ENCODE measurements at places on chromosomes 2 and 18.
A peak's percentile ranks its signal among the peaks of the same experiment; 100 is the strongest.

DNA sequence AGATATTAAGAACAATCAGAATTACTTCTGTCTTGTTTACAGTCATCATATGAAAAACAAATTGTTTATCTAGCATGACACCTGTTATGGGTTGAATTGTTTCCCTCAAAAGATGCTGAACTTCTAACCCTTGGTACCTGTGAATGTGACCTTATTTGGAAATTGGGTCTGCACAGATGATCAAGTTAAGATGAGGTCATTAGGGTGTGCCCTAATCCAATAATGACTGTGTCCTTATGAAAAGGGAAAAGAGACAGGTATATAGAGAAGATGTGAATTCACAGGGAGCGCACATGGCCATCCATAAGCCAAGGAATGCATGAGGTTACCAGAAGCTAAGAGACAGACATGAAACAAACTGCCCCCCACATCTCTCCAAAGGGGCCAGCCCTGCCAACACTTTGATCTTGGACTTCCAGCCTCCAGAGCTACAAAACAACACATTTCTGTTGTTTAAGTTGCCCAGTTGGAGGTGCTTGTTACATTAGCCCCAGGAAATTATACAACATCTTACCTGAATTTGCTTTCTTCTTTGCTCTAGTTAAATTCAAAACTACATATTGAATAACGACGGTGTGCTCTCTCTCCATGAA, 2.3 kb upstream of the HPCAL1 start:
- no peak for DNase-seq

DNA sequence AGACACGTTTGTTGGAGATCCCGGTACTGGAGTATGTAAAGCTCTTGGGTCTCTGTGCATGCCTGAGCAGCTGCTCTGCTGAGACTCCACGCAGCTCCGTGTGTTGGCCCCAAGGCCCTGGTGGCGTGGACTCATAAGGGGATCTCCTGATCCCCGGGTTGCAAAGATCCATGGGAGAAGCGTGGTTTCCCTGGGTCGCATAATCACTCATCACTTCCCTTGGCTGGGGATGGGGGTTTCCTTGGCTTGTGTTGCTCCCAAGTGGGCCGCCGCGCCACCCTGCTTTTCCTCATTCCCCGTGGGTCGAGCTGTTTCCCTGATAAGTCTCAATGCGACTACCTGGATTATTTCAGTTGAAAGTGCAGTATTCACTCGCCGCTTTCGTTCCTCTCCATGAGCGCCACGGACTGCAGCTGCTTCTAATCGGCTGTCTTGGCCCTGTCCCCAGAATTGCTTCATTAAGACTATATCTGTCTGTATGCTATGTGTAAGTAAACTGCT, 76.0 kb downstream of the EPC2 start:
- no peak for DNase-seq

DNA sequence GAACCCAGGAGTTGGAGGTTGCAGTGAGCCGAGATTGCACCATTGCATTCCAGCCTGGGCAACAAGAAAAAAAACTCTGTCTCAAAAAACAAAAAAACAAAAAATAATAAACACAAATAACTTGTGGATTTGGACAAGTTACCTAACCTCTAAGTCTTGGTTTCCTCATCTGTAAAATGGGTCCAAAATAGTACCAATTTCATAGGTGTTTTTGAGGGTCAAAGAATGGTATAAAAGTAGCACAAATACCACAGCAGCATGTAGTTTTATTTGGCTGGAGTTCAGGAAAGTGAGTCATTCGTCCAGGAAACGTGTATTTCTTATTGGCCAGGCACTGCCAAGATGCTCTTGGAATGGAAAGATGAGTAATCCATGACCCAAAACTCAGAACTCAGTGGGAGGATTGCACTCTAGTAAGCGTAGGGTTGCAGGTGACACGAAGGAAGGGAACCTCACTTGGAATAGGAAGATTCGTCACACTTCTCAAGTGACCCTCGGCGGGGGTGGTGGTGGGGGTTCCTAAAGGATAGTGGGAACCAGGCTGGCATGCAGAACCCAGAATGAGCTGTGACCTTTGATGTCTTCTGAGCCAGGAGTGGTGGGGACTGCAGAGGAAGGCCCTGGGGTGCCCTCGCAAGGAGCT, 24.4 kb downstream of the GRHL1 start:
- DNase-seq = peak; percentile 97

DNA sequence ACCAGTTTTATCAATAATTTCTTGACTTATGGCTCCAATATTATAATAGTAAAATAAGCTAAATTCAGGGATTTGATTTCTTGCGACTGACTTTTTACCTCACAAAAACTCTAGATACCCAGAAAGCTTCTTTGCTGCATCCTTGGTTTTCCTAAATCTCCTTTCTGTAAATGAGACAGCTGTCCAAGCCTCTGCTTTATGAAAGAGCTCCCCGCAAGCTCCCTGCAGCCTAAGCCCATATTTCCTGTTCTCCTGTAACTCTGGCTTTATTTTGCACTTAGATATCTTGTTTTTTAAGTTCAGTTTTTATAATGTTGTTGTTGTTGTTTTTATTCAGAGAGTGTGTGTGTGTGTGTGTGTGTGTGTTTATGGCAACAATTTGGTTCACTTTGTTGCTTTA, 361.7 kb upstream of the PKDCC start:
- DNase-seq = no peak

DNA sequence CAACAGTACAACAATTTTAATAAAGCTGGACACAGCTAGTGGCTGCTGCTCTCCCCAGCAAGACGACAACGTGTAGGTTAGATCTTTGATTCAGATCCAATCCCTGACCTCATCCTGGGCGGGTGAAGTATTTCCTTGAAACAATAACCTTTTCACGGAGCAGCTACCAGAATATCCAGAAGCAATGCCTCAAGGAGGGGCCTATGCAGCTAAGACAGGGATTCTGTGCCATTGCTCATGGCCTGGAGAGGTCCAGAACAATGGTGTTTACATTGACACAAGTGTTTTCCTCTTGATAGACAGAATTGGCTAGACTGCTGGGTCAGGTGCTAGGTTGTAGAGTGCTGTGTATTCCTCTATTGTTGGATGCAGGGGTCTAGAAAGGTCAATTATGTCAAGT, 520.1 kb downstream of the BCL11A start:
- DNase-seq = no peak

DNA sequence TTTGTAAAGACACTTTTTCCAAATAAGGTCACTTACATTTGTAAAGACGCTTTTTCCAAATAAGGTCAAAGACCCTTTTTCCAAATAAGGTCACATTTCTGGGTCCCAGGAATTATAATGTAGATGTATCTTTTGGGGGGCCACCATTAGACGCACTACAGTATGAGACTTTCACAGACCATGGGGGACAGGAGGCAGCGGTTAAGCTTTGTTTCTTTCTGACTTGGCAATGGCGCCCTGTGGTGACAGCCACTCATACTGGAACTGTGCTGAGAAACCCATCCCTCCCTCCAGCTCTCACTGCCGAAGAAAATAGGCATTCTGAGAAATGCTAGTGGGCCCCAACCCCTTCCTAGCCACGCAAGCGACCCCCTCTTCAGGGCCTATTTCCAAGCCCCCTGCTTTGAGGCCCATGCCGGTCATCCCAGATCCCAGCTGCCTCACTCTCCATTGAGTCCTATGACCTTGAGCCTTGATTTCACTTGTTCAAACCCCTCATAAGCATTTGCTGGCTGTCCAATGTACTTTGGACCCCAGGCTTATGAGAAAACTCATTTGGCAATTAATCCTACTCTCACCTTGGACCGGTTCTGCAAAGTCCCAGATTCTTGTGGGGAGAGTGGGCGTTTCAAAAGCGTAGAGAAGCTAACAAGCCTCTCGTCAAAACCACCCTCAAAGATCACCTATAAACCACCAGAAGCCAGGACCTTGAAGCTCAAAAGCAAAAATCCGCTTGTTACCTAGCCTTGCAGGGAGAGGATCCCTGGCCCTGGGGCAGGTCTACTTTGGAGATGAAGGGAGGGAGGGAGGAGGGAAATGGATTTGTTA, 11.3 kb upstream of the SPATA3 start:
- DNase-seq = no peak

GRCh38 chr2:25316101-25316500, 25.6 kb downstream of the DNMT3A start:
- DNase-seq = no peak

- peak; percentile 34 for DNase-seq
Observed at GRCh38 chr18:74623047-74623816, 25.6 kb downstream of the ZNF407 start.

DNA sequence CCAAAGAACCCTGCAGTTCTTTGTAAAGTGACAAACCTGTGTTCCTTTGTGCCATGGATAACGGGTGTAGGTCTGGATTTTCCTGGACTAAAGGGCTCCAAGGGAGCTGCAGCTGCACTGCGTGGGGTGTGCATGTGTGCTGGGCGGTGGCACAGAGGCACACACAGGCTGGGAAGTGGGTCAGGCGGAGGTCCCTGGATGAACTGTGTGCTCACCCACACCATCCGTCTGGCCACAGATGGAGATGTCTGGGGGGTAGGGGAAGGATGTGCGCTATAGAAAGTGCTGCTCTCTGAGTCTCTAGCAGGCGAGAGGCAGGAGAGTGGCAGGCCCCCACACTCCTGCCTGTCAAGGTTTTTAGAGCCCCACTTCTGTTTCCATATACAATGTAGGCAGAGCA, 137.2 kb downstream of the LOXHD1 start:
- DNase-seq = no peak

DNA sequence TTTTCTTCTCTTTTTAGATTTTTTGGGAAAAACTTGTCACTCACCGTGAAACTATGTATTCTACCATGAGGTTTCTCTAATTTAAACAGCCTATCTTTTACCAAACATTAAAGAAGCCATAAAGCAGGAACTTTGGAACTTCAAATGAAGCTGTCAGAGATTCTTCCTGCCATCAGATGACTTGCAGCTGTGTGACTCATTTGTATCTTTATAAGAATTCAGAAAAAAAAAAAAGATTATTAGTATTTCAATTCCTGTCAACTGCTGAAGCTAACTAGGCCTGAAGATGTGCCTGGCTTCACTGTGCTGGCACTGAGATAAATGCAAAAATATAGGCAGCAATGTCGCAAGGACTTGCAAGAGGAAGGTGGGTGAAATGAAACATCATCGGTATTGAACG, 1399.1 kb upstream of the PIK3C3 start:
- peak; percentile 27 for DNase-seq

DNA sequence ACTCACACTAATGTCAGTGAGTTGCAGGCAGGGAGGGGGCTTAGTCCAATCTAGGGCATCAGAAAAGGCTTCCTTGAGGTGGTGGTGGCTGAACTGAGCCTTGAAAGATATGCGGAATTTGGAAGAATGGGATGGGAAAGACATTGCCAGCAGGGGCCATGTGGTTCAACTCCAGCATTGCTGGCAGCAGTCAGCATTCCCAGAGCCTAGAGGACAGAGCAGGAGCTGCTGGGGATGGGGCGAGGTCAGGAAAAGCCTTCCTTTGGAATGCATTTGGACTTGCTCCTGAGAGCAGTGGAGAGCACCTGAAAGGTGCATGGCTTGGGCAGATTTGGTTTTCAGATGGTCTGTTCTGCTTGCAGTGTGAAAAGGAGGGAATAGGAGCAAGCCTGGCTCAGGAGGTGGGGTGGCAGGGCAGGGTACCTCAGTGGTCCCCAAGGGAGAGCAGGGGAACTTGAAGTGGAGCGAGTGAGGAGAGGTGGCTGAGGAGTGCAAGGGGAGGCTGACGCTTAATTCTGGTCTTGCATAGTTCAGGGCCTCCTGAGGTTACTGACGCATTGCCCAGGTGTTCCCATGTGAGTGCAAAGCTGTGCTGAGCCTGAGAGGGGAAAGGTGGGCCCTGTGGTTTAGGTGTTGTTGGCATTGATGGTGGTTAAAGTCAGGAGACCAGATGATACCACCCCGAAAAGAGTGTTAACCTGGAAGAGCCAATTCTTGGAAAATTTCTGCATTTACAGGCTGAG, 112.1 kb upstream of the MGAT5 start:
- DNase-seq = no peak

GRCh38 chr2:109256111-109256510, 127.1 kb downstream of the SH3RF3 start:
- no peak for DNase-seq

GRCh38 chr2:160590664-160591063, 97.1 kb upstream of the RBMS1 start:
- no peak for DNase-seq

- no peak for DNase-seq
Observed at GRCh38 chr2:126586317-126586716, 69.6 kb upstream of the GYPC start.

GRCh38 chr2:176789751-176790150, 422.8 kb upstream of the HNRNPA3 start:
- no peak for DNase-seq

GRCh38 chr2:30737326-30737610, 70.0 kb downstream of the CAPN13 start:
- DNase-seq = no peak

DNA sequence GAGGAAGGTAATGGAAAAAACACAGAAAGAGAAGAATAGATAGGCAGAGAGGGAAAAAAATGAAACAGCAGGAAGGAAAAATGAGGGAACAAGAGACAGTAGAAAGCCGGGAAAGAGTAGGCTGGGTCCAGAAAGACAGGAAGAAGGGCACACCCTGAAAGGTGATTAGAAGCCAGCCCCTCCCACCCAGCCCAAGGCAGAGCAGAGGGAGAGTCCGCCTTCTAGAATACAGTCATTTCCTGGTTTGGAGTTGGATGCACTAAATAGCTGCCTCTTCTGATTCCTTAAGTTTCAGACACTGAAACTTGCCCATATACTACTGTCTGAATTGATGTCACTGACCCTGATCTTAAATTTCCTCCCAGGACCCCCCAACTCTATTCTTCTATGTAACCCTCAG, 17.9 kb upstream of the DSG3 start:
- no peak for DNase-seq

DNA sequence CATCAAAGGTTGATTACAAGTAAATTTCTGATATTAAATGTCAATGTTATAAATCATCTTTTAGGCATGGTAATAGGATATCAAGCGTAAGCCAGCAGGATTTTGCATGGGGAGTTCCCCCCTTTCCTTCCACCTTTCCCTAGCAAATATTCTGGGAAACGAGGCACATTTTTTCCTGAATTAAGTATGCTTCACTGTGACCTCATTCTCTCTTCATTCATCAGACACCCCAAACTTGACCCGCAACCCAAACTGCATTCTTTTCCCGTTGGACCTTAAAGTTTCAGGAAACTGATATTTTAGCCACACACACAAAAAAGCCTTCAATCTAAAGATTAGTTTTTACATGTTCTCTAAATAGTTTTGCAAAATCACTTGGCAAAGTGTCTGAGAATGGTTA, 214.5 kb upstream of the CTAGE1 start:
- no peak for DNase-seq

All from ELR (cell line).